ENCODE measurements at places on chromosomes 2 and 18.

- DNase-seq = peak; percentile 27
These were observed at the start of gene TMEM237 for GRCh38 chr2:201643216-201643890. TMEM237 (minus strand) TSS chr2:201643503; CDS start chr2:201643400, 103 bp downstream.

- DNase-seq = no peak
These were observed 55.3 kb downstream of the VWA3B start for GRCh38 chr2:98142106-98142791.

DNA sequence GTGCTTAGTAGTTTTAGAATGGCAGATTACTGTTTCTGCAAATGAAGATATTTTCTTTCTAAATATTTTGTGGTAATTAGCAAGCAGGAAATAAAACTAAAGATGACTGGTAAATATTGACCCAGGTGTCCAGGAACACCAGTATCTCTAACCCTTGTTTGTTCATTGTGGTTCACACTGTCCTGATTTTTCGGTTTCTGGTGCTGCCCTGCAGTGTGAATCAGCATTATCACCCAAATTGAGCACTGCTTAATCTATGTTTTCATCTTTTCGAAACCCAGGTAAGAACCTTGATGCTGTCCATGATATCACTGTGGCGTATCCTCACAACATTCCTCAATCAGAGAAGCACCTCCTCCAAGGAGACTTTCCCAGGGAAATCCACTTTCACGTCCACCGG is 167.4 kb downstream of the CAPN13 start:
- DNase-seq = no peak

DNA sequence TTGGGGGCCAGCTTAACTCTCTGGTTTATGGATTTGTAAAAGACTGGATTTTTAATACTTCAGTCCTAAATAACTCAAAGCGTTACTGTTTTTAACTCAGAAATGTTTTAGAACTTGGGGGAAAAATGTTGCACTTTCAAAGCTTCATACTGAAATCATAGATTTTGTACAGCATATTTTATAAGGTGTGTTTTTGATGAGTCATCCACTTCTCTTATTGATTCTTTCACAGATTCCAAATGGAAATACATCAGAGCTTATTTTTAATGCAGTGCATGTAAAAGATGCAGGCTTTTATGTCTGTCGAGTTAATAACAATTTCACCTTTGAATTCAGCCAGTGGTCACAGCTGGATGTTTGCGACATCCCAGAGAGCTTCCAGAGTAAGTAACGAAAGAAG is 28.9 kb downstream of the MALT1 start:
- DNase-seq = no peak

GRCh38 chr2:81858998-81859397 is 1554.4 kb upstream of the LRRTM1 start:
- DNase-seq = no peak

- no peak for DNase-seq
These were observed 882.6 kb downstream of the CPS1 start for GRCh38 chr2:211439011-211439410.

- DNase-seq = no peak
These were observed 177.5 kb downstream of the RBM43 start for GRCh38 chr2:151083856-151084795.

DNA sequence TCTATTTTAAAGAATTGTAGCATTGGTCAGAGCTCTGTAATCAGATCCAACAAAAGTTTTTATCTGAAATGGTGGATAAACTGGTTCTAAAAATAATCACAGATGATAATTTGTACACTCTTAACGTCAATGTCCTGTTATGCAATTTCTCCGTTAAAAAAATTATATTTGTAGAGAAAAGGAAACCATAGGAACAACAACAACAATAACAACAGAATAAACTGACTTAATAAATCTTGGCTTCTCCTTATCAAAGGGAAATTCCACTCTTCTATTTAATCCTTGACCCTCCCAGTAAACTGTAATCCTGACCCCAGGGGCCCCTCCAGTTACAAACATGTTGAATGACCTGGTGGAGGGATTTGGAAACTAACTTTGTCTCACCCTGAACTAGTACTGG is 78.6 kb upstream of the ZFP36L2 start:
- DNase-seq = no peak

- DNase-seq = no peak
These were observed 342.9 kb downstream of the SUCLG1 start for GRCh38 chr2:84116143-84116542.

DNA sequence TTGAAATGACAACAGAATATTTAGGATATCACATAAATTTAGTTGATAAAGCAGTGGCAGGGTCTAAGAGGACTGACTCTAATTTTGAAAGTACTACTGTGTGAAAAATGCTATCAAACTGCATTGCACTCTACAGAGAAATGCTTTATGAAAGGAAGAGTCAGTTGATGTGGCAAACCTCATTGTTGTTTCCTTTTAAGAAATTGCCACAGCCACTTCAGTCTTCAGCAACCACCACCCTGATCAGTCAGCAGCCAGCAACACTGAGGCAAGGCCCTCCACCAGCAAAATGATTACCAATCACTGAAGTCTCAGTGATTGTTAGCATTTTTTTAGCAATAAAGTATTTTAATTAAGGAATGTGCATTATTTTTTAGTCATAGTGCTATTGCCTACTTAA is 488.7 kb upstream of the SLC39A10 start:
- DNase-seq = no peak

DNA sequence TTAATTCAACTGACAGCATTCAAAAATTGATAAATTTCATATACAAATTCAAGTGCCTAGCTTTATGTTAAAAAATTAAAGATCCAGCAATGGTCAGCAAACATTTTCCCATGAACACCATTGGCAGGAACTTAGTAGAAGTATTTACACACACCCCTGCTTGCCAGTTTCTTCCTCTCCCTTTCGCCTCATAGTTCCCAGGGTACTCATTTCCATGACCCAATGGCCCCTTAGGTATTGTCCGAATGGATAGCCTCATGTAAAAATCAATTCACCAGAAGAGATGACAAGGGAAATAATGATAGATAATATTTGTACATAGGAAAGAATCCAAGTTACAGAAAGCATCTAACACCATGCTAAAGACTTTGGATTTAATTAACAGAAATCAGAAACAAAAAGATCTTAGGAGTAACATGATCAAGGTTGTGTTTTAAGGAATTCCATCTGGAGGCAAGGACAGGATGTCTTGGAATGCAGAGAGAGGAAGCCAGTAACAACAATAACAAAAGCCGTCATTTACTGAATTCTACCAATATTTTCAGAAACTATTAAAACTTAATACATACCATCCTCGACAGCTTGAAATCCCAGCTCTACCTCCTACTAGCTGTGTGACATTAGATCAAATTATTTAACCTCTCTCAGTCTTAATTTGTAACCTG is 423.0 kb downstream of the IRS1 start:
- no peak for DNase-seq

DNA sequence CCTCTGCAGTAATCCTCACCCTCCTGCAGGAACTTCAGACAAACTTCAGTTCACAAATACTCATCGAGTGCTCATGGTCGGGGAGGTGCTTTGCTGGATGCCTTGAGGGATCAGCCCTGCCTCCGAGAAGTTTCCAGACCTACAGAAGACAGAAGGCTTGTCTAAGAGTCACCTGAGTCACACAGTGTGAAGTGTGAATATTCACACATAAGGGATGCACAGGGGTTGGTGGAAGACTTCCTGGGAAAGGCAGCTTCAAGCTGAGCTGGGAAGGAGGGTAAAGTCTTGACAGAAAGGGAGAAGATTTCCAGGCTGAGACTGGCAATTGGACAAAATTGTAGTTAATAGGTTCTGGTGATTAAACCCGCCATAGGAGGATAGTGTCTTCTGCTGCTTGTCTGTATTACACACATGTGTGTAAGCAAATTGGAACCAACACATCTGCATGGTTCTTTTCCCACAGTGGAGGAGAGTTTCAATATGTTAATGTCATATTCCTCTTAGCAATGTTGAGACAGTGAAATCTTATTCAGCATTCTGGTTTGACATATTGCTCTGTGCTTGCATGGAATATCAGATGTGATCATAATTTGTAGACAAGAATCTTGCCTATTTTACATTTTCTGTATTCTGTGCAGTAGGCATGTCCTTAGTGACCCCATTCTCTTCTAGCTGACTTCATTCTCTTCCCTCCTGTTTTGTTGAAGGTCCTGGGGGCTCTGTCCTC is 34.7 kb upstream of the ZNF396 start:
- DNase-seq = no peak

DNA sequence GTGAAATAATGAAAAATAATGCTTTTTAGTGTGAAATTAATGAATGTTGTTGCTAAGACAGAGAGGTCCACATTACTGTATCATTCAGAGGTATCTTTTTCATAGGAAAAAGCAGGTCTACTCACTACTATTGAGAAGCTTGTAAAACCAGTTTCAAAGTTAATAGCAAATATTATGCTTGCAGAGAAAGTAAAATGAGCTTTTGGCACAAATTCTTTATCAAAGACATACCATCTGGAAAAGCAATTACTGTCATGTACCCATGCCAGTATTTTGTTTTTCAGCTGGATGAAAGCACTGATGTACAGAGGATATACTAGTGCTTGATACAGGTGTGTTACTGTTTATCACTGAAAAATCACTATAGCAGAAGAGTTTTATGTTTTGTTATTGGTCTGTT is 77.5 kb downstream of the NCOA1 start:
- no peak for DNase-seq

- peak; percentile 45 for DNase-seq
These were observed 208.0 kb downstream of the TFCP2L1 start for GRCh38 chr2:121076885-121077549.

DNA sequence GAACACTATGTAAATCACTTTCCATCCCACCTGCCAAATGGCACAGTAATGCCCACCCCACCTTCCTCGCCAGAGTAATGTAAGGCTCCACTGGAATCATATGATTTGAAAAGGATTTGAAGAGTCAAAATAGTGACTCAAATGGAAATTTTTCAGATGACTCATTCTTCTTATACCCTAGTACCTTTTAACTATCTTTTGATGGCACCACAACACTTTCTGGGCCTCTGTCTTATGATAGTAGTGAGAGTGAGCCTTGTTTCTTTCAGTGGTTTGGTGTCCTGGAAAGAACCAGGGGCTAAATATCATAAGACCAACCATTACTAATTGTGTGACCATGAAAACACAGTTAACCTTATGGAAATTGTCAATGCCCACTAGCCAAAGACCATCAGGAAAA is 235.4 kb upstream of the SLC14A2 start:
- DNase-seq = no peak

DNA sequence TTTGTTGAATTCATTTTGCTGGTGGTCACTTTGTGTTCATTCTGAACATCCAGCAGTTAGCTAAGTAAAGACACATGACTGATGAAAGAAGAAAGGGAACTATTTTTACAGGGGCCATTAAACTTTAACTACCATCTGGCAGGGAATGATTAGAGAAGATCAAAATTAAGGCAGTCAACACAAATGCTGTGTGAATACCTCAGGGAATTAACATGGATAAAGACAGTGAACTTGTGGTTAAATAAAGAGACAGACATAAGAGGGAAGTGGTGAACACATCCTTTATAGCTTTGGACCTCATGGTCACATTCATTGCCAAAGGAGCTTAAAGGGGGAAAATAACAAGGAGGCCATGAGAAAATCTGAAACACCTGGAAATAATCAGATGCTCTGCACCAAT is 52.6 kb upstream of the ATP5MC3 start:
- no peak for DNase-seq

DNA sequence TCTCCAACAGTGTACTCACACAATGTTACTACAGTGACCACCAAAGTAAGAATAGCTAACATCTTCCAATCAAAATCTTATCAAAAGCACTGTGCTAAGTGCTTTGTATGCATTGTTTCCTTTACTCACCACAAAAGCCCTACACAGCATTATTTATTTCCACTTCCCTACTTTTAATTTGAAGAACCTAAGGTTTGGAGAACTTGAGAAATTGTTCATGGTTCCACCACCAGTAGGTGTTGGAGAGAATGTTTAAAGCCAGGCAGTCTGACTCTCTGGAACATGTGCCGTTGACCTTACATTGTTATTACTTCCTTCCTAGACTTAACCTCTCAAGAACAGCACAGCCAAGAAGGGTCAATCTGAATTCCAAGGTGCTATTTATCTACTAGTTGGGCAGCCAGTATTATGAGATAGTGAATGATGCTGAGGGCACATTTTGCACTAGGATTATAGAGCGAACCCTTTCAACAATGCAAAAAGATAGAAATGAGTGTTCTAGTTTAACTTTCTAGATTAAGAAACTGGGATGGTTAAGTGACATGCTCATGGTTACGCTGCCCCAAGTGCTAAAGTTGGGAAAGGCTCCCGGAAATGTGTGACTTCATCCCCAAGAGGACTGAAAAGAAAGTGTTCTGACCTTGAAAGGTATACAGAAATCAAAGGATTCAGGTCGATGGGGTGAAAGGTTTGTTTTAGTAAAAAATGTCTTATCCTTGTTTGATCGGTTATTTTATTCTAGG is 55.2 kb upstream of the FAM136A start:
- DNase-seq = no peak

DNA sequence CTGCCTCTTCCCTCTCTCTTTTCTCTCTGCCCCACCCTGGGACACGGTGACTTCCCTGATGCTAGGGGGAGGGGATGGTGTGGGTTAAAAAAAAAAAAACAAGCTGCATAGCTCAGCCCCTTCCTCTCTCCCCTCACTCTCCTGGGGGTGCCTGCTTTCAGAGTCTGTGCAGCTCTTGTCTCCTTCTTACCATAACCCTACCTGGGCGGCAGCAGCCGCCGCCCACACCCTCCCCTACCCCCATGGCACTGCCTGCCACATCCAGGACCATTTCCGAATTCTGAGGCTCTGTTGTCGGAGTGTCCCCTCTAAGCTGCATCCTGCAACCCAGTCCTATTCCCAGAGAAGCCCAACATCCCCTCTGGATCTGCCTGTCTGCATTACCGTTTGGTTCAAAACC is 16.0 kb downstream of the TTC32 start:
- no peak for DNase-seq

GRCh38 chr18:26103579-26103978 is 13.2 kb upstream of the SS18 start:
- DNase-seq = no peak

DNA sequence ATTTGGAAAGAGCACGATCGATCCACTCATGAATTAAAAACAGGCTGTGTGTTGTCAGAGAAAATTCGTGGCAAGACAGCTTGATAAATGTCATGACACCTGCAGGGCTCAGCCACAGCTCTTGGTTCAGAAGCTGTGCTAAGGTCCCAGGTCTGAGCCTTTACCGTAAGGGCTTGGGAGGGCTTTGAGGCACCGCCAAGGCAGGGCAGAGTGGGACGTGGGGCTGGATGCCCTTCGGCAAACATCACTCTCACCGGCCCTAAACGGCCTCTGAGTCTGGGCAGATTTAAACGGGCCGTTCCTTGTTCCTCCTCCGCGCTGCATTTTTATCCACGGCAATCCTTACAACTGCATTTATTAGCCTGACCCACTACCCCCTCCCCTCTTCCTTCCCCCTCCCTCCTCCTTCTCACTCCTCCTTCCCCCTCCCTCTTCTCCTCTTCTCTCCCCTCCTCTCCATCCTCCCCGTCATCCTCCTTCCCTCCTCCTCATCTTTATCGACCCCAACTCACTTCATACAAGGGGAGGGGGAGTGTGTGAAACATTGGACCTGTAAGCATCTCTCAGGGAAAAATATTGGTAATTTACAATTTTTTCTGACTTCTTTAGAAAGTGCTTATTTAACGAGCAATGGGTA is 33.9 kb downstream of the MBP start:
- DNase-seq = no peak

All from stimulated activated CD8-positive, alpha-beta memory T cell treated with anti-CD3 and anti-CD28 coated beads, Interleukin-12 subunit alpha, Interleukin-12 subunit beta, amount 100 ng/mL, for 1 hour (primary cell).